ENCODE measurements at places on chromosomes 2 and 18. TPM values are rescaled to one million over a fixed set of nuclear protein-coding genes. Genes with fewer than 3 reads are reported as not detected.

DNA sequence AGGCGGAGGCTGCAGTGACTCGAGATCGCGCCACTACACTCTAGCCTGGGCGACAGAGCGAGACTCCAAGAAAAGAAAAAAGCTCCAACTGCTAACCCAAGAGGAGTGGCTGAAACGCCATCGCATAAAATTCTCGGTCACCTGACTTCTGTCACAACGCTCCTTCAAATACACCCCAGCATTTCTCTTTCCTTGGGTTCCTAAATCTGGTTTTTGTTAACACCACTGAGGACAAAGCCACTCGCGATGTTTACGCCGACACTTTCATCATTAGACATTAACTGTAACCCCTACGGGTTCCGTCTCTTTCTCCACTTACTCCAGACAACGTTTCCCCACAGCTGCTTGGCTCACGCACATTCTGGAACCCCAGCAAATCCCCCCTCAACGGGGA is 679 bp downstream of the CLK1 start:
- no peak for DNase-seq

Gene KIF3C
- 43.6 TPM for total RNA-seq

GRCh38 chr2:43224131-43224570 is 2.3 kb downstream of the ZFP36L2 start:
- no peak for DNase-seq

DNA sequence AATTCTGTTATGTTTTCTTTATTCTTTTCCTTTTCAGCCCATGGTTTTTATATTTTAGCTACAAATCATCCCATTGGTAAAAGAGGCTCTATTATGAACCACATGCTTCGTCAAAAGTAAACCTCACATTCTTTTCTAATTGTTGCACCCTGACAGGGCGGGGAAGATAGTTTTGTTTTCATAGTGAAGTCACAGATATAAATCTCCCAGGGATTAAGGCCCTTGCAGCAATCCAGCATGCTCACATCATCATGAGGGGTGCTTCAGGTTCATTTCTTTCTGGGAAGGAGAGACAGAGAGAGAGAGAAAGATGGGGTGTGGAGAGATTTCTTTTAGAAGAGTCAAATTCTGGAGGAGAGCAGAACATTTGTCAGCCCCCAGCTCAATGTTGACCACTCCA is 124.5 kb upstream of the CDC42EP3 start:
- DNase-seq = no peak

GRCh38 chr2:200905618-200906296 is 16.6 kb downstream of the NIF3L1 start:
- DNase-seq = peak; percentile 50

DNA sequence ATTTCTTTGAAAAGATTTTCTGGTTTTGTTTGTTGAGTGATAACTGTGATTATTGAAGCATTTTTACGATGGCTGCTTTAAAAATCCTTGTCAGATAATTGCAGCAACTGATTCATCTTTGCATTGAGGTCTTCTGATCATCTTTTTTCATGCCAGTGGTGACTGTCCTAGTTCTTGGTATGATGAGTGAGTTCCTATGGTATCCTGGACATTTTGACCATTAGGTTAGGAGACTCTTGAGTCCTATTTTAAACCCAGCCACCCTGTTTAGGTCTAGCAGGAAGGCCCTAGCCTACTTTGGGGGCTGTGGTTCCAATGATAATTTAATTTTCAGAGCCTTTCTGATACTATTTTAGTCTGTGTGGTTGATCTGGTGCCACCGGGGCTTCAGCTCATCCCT is 72.7 kb upstream of the REV1 start:
- no peak for DNase-seq

Gene SEH1L
- total RNA-seq = 25.3 TPM

GRCh38 chr18:56323673-56324072 is 314.7 kb downstream of the TXNL1 start:
- DNase-seq = no peak

DNA sequence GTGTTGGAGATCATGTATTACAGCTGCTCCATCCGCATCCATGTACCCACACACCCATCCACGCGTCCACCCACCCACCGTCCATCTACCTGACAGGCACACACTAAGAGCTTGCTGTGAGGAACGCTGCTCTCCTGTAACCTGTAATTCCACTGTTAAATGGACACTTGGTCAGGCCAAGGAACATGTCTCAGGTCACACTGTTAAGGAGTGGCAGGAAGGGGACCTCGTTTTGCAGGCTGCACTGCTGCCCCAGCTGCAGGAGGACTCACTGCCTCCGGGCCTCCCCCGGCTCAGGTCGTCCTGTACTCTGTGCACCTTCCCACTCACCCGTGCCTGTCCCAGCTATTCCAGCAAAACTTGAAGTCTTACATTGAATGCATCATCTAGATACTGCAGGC is 170.5 kb downstream of the EIPR1 start:
- DNase-seq = no peak

Gene DNAJB2
- 33.1 TPM for total RNA-seq

Gene ZNF532
- 74.3 TPM for total RNA-seq

Gene KHK
- 3.1 TPM for total RNA-seq
